ENCODE measurements at places on chromosomes 11 and 22.

- DNase-seq: no peak
Measured at GRCh38 chr11:125223901-125224361, 59.4 kb downstream of the PKNOX2 start.

DNA sequence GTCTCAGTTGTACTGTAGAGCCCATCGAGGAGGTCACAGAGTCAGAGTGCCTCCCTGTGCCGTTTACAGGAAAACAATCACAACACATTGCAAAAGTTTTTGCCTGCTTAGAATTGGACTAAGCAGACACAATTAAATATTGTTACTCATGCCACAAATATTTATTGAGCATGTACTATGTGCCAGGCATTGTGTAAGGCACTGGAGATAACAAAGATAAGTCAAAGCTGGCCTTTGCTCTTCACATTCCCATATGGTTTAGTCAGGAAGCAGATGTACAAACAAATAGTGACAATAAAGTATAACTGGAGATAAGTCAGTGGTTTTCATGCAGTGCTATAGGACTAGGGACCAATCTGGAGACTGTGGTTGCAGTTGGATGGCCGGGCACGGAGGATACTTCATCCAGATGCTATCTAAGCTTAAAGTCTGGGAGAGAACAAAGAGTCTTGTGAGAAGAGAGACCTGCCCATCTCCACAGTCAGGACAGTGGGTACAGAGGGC is 550.7 kb downstream of the INSC start:
- DNase-seq: no peak

- peak; percentile 92 for DNase-seq
Measured at GRCh38 chr11:67033661-67034166, 10.8 kb downstream of the SYT12 start.

- DNase-seq: no peak
Measured at GRCh38 chr11:75743711-75744563, 24.6 kb upstream of the DGAT2 start.

DNA sequence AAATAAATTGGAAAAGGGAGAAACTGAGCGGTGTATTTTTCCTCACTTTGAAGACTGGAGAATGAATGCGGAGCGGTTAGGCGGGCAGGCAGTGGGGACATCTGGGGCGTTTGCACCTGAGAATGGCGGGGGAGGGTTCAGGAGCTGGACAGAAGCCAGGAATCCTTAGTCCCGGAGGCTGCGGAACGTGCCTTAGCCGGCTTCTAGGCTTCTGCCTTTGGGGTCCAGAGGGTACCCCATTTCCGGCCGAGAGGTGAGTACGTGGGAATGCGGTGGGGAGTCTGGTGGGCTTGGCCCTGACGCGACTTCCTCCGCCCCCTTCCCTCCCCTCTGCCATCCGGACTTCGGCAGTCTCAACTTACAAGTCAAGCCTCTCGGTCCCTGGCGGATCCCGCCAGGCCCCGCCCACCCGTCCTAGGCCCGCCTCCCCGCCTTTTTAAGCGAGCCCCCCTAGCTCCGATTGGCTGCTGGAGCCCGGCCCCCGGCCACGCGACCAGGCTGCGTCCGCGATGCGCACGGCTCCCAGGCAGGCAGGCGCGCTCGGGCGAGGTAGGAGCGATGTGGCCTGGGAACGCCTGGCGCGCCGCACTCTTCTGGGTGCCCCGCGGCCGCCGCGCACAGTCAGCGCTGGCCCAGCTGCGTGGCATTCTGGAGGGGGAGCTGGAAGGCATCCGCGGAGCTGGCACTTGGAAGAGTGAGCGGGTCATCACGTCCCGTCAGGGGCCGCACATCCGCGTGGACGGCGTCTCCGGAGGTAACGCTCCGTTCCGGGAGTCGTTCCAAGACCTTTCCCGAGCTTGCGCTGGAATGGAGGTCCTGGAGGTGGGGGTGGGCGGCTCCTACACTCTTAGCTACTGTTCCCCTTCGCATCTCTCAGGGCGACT is at the start of gene GCAT:
Gene GCAT, plus strand, starts transcription at position 525 of the 884 bp plus-strand sequence. Its CDS starts 34 bp downstream, at position 559.
- DNase-seq: peak; percentile 99

GRCh38 chr22:40043793-40044101 is 49.0 kb downstream of the FAM83F start:
- DNase-seq: no peak
